ENCODE measurements at places on chromosomes 16 and 17.

DNA sequence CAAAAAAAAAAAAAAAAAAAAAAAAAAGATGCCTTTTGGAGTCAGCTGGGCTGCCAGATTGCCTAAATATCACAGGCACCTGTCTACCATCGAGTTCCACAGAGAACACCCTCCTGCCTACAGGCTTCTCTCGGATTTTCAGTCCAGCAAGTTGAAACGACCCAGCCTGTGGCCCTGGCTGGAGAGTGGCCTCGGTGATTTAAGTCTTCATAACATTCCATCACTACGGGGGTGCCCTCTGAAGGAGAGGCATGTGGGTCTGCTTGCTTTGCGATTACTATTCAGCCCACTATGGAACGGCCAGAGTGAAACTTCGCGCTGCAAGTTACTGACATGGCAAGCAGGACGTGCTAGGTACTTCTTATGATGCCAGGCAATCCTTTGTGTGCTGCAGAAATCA is 42.8 kb downstream of the MARCHF10 start:
- no peak for DNase-seq

DNA sequence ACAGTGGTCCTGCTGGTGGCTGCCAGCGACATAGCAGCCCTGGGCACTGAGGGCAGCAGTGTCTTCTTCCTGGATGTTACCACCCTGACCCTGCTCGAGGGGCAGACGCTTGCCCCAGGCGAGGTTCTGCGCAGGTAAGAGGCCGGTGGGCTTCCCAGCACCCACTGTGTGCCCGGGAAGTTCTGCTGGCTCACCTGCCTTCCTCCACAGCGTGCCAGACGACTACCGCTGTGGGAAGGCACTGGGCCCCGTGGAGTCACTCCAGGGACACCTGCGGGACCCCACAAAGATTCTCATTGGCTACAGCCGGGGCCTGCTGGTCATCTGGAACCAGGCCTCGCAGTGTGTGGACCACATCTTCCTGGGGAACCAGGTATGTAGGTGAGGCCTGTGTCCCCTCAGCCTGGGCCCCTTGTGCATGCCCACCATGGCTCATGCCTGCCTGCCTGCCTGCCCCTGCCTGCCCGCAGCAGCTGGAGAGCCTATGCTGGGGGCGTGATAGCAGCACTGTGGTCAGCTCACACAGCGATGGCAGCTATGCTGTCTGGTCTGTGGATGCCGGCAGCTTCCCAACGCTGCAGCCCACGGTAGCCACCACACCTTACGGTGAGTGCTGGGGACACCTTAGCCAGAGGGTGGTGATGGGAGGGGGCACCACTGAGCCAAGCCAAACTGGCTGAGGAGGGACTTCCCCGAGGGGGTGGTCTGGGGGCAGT is 8.5 kb downstream of the LLGL1 start:
- no peak for DNase-seq

- no peak for DNase-seq
Observed at GRCh38 chr16:74297145-74297665, 591 bp downstream of the PSMD7 start.

DNA sequence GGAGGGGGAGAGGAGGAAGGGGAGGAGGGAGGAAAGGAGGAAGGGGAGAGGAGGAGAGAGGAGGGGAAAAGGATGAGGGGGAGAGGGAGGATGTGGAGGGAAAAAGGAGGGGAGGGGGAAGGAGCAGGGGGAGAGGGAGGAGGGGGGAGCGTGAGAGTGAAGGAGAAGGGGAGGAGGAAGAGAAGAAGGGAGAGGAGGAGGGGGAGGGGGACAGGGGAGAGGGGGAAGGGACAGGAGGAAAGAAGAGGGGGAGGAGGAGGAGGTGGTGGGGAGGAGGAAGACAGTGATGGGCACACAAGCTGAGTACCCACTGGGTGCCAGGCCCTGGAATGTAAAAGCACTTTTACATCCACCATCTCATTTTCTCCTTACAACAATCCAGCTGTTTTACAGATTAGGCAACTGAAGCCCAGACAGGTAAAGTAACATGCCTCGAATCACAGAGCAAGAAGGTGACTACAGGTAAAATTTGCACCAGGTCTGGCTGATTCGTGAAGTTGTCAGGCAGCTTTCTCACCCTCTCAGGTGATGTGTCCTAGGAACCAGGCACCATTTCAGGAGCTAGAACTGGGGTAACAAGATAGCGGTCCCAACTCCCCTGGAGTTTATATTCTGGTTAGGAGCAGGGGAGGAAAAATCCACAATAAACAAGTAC is 10.0 kb upstream of the LITAF start:
- no peak for DNase-seq

DNA sequence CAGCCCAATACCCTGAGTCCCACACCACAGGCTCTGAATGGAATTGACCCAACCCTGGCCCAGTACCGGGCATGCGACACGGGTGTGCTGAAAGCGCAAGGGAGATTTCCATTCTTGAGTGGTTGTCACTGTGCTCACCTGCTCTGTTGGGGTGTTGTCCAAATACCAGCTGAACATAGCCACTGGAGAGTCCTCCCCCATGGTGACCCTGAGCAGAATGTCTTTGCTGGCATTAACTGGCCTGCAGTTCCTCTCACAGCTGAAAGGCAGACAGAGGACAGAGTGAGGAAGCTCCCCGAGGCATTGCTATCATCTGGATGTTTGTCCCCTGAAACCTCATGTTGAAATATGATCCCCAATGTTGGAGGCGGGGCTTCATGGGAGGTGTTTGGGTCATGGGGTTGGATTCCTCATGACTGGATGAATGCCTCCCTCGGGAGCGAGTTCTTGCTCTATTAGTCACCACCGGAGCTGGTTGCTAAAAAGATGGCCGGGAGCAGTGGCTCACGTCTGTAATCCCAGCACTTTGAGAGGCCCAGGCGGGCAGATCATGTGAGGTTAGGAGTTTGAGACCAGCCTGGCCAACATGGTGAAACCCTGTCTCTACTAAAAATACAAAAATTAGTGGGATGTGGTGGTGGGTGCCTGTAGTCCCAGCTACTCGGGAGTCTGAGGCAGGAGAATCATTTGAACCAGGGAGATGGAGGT is 57.3 kb upstream of the BCO1 start:
- peak; percentile 82 for DNase-seq

DNA sequence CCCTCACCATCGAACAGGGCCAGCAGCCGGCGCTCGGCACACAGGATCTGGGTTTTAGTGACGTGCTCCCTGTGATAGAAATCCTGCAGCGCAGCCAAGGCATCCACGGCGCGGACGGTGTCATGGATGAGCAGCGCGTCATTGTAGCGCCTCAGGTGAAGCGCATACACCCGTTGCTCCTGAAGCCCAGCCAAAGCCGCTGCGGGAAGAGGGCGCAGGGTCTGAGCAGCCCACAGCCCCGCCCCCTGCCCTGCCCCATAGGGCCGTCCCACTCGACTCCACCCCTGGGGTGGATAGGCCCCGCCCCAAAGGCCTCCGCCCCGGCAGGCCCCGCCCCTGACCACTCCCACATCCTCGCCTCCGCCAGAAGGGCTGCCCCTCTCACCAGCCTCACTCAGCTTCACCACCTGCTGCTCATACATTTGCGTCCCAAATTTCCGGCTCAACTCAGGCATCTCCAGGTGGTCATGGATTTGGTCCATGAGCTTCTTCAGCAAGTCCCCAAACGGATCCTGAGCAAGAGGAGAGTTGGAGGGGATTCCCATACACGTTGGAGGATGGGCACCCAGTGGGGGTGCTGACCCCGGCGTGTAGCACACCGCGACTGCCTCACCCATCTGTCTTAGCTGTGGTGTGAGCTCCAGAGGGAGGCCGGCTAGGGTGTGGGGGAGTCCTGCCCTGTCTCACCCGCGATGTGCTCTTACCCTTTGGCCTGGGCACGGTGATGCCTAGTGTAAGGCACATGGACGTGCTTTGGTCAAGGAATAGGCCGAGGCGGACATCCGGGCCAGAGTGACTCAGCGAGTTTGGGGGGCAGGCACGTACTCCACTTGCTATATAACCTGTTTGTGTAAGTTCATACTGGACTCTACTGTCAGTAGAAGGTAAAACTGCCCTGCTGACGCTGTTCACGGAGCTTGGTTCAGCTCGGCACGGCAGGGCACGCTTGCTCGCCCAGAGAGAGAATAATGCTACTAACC is 4.6 kb downstream of the DHX58 start:
- DNase-seq: no peak

DNA sequence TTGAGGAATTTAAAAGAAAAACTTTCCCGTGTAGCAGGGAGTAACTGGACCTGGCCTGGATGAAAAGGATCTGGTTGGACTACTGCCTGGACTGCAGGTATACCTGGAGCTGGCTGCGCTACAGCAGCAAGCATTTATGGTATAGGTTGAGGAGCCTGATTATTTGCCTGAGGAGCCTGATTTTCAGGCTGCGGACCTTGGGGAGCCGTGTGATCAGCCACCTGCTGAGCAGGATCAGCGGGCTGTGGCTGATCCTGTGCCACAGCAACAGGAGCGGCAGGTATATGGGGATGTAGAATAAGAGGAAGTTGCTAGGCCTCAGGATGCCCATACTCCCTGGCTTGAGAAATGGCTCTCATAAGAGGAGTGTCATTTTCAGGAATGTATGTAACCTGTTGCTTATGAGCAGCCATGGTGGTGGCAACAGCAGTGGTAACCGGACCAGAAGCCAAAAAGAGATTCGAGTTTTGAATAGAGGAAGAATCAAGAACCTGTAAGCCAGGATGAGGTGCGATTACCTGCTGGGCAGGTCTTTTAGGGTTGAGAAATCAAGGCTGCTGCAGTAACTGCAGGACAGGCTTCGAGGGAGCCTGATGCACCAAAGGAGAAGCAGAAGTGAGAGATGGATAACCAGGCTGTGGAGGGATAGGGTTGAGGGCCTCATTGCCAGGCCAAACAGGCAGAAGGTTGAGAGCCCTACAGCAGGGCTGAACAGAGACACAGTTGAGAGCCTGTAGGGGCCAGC is 60.9 kb upstream of the ARL4D start:
- DNase-seq: no peak

- no peak for DNase-seq
Observed at GRCh38 chr17:17696085-17696484, 14.8 kb downstream of the RAI1 start.

DNA sequence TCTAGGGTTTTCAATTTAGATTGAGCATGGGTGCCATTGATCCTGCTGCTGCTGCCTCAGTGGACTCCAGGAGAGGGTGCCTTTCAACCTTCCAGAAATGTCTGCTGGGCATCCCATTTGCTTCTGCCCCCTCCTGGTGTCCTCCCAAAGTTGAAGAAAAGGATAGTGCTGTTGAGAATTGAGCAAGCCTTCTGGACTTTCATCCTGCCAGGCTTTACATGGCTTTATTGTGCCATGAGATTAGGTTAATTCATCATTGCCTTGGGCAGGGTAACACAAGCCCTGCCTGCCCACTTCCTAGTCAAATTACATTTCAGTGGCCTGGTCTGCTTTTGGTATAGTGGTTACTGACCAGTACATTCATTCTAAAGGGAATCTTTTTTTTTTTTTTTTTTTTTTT is 17.9 kb upstream of the TANGO6 start:
- no peak for DNase-seq

DNA sequence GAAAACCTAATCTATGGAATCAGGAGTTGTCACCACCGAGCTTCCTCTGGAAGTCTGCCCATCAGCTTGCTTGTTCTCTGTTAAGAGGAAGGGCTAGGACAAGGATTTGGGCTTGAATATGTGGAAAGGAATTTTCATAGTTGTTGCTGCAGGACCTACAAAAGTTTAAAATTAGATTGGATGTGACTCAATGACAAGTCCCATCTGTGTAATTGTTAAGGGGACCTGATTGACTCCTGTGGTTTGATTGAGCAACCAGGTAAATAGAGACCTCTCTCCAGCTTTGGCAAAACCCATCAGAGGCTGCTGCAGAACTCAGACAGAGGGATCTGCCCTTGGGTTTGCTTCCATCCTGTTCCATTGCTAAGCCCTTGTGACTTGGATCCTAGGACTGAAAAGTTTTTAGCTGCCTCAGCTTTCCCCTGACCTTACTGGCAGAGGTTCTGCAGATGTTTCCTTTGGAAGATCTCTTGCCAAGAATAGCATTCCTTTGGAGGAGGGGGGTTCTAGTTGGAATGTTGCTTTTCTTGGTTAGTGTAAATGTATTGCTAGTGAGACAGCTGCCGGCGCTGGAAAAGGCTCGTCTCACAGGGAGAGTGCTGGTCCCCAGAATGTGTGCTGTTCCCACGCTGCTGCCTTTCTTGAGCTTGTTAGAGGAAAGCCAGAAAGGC is 50.0 kb downstream of the SF3B3 start:
- DNase-seq: peak; percentile 68

- no peak for DNase-seq
Observed at GRCh38 chr16:66004699-66005098, 361.8 kb upstream of the CDH5 start.

DNA sequence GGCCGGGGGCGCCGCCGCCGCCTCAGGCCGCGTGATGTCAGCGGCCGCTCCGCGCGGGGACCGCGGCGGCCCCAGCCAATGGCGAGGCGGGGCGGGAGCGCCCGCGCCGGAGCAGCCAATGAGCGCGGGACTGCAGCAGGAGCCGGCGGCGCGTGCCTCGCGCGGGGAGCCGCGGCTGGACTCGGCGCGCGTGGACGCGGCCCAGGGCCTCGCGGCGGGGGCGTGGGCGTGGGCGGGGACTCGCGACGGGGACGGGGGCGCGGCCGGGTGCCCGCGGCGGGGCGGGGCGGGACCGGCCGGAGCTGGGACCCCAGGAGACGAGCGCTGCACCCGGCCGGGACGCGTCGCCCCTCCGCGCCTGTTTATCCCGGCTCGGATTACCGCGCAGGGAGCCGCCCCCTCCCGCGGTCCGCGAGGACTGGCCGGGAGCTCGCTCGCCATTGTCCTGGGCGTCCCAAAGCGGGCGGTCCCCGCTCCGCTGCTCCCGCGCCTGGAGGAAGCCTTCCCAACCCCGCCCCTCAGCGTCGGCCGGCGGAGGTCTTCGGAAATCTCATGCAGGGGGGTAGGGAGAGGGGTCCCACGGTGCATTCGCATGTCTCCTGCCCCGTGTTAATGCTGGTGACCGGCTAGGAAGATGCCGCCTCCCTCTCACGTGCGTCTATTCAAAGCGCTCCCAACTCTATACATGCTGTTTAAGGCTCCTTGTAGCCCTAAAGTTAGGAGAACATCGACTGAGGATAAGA is at the start of gene RNF157:
RNF157 (minus strand) TSS at position 33 of the 743 bp plus-strand sequence. CDS start 253 bp downstream, outside the sequence.
- no peak for DNase-seq

DNA sequence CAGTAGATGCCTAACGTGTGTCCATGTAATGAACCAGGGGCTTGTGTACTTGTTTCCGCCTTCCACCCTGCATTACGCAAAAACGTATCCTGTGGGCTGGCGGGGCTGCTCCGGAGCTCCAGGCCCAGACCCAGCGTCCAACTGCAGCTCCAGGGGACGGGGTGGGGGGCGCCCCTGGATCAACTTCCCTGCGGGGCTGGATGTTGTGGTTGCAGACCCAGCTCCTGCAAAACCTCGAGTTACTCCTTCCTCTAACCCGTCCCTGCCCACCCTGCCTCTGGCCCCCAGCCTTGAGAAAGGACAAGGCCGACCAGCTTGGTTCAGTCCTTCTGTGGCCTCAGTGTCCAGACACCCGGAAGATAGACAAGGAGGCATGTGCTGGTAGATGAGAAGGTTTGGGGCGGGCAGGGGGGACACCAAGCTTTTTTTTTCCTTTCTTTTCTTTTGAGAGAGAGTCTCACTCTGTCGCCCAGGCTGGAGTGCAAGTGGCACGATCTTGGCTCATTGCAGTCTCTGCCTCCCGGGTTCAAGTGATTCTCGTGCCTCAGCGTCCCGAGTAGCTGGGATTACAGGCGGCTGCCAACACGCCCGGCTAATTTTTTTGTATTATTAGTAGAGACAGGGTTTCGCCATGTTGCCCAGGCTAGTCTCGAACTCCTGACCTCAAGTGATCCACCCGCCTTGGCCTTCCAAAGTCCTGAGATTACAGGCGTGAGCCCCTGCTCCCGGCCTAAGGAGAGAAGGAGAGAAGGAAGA is 731 bp upstream of the EXOC7 start:
- no peak for DNase-seq
